ENCODE measurements at places on chromosomes 7 and 10.

- DNase-seq: no peak
Measured at GRCh38 chr10:44030738-44031137, 354.2 kb downstream of the CXCL12 start.

GRCh38 chr7:69656890-69657289, 58.6 kb downstream of the AUTS2 start:
- DNase-seq: no peak

GRCh38 chr10:102480396-102480795, 22.1 kb downstream of the ACTR1A start:
- DNase-seq: no peak

DNA sequence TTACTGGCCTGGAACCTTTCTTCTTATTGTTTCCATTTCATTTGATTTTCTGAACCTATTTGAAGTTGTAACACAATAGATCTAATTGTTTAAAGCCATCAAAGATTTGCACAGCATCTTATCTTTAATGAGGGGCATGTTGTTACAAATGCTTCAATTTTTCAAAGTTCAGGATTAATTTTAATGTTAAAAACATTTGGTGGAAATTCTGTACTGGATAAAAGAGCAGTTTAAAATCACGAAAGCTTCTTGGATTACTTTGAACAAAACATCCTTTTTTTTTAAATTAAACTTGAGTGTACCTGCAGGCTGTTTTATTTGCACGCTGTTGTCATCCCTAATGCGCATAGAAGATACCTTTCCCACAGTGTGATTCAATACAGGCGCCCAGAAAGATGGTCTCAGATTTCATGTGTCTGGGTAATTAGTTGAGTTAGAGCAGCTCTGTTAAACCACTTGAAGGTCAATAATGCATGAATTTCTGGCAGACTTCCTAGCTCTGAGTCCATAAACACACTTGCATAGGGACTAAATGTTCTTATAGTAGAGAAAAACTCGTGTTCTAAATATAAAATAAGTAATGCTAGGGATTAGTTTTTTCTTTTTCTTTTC, 29.3 kb upstream of the DDX50 start:
- peak; percentile 93 for DNase-seq

DNA sequence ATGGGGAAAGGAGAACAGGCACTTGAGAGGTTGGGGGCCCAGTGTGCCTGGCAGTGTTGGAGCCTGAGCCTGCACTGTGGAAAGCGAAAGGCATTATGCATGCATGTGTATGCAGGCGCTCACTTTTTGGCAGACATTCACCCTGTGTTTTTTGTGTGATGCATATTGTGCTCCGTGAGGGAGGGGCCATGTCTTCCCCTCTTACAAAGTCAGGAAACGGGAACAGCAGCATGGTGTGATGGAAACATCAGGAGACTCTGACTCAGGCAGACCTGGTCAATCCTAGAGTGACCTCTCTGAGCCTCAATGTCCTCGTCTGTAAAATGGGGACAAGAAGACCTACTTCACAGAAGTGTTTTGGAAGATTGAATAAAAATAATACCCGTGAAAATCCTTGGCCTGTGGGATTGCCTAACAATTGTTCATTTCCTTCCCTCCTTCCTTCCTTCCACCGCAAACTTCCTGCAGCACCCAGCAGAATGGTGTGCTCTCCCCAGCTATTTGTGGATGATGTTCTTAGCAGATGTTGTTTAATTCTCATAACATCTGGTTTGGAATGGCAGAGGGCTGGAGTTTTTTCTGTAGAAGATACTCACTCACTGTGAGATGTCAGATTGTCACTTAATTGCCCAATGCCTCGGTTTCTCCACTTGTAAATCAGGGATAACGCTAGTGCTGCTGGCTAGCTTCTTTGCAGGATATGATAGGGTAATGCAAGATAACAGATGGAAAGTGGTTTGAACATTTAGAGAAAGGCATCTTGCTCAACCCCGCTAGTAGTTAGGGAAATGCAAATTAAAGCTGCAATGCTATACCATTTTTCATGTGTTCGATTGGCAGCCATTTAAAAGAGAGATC, 39.8 kb downstream of the CDH23 start:
- DNase-seq: no peak

GRCh38 chr7:7791523-7791922, 73.1 kb upstream of the RPA3 start:
- no peak for DNase-seq

Measured in renal cortical epithelial cell (primary cell).